Hippocampal formation (tissue), 2 donors: ENCODE measurements at places on chromosomes 7 and 10.
A peak's percentile ranks its signal among the peaks of the same experiment; 100 is the strongest.

GRCh38 chr7:15747301-15747700 lies 60.8 kb upstream of the MEOX2 start:
- DNase-seq: no peak

GRCh38 chr10:81031774-81032173 lies 494.1 kb downstream of the SH2D4B start:
- no peak for DNase-seq

GRCh38 chr7:54255242-54255641 lies 286.9 kb upstream of the VSTM2A start:
- DNase-seq: no peak

GRCh38 chr7:66768865-66769832 lies 28.6 kb downstream of the RABGEF1 start:
- DNase-seq: no peak

- DNase-seq: no peak
Observed at GRCh38 chr10:112507988-112508387, 61.0 kb downstream of the VTI1A start.

GRCh38 chr10:20288060-20288459 lies 471.8 kb downstream of the PLXDC2 start:
- DNase-seq: peak; percentile 42

GRCh38 chr10:127313996-127314700 lies 117.8 kb upstream of the INSYN2A start:
- peak; percentile 9 for DNase-seq

- DNase-seq: no peak
Observed at GRCh38 chr7:42883950-42884349, 27.9 kb downstream of the C7orf25 start.

GRCh38 chr10:133528296-133528844 lies 1.2 kb downstream of the CYP2E1 start:
- DNase-seq: no peak

DNA sequence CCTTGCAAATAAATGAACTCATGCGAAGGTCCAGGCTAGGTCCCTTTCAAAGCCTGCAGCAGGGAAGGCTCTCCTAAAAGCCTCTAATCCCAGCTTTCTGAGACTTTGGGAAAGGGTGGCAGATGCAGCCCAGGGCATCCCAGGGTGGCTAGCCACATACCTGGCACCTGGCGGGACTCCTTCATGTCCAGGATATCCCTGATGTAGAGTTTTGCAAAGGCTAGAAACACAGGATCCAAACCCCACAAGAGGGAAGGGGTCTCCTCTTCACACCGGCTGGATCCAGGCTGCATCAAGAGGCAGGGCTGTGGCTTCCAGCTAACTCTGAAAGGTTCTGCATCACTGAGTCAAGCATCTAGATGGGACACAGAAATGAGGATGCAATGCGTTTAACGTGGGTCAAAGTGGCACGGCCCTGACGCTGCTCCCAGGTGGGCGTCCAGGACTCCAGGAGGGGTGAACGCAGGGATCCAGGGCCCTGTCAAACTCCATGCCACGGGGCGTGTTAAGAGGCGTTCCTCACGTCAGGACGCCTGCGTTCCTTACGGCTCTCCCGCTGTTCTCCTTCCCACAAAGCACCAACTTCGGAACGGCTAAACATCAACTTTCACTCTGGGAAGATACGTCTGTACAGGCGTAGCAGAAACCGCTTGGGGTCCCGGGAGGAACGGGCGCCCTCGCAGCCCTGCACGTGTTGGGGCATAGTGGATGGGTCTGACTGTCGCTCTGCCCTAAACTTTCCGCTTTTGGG lies 507 bp downstream of the STN1 start:
- DNase-seq: peak; percentile 66

DNA sequence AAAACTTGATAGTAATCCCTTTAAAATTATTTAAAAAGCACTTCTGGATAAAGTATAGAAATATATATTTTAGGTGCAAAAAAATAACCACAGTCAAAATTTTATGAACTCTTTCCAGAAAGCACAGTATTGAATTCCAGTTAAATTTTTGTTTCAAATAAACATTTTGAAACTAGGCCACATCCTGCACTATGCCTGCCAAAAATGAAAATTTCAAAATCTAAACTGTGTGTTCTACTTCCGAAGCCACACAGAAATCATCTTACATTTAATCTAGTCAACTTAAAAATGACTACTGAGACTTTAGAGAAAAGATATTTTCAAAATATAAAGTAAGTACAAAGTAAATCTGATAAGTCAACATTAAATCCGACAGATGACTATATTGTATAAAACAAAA lies 50.0 kb downstream of the MAGI2 start:
- peak; percentile 28 for DNase-seq

- no peak for DNase-seq
Observed at GRCh38 chr10:118108194-118109026, 61.7 kb upstream of the RAB11FIP2 start.

DNA sequence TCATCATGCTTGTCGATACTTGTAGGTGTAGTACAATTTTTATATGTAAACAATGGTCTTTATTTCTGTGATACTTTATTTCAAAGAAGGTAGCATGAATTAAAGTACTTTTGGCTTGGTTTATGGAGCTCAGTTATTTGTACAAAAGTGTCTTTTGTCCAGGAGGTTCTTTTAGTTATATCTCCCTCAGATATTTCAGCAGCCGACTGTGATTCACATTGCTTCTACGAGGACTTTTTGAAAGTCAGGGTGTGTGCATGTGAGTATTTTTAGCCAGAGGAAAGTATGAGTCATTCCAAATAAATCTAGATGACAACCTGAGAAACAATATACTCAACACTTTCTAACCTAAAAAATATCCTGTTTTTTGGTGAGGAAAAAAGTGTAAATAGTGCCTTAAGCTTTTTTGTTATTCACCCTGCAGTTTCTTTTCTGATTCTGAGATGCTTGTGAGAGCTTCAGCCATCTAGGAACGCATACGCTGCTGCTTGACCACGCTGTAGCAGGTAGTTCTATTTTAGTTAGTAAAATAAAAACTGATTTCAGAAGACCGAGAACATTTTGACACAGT lies 595 bp upstream of the SUN1 start:
- no peak for DNase-seq

GRCh38 chr10:132306864-132307751 lies 642 bp downstream of the STK32C start:
- no peak for DNase-seq

- peak; percentile 15 for DNase-seq
Observed at GRCh38 chr7:129163875-129164544, 19.5 kb downstream of the TSPAN33 start.

GRCh38 chr7:83476511-83477050 lies 172.4 kb downstream of the SEMA3E start:
- DNase-seq: no peak

- no peak for DNase-seq
Observed at GRCh38 chr10:42809676-42810075, 27.1 kb downstream of the BMS1 start.

DNA sequence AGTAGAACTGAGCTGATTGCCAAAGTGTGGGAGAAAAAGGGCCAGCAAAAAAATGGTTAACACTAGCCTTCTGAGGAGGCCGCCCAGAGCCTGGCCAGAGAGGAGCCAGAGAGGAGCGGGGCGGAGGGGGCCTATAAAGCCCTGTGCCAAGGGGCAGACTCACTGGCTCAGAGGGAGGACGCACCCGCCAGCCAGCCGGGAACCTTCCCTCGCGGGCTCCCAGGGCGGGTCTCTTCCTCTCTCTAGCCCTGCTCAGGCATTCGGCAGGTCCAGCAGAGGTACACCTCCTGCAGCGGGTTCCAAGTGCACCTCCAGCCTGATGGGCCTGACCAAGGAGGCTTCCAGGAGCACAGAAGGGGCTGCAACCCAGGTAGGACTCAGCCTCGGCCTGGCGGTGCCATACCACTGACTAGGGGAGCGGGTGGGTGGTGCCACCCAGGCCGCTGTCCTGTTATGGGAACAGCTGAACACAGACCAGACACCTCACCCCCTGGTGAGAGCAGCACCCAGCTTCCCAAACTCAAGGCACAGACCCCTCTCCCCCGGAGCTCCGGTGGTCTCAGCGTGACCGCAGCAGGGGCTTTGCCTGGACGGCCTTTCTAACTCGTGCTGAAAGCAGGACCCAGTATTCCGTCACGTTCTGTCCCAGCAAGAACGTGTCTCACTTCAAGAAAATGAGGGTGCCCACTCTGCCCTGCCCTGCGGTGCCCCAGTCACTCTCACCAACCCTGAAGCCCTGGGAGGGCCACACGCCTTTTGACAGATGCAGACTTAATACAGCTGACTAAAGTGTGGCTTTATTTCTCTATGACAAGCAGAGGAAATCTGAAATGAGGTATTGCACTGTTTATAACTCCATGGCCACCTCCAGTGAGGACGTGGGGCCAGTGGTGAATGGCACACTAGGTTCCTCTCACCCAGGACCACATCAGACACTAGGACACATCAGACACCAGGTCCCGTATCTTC lies at the start of gene GPER1:
TSS of gene GPER1 (plus strand) at position 162 of the 969 bp plus-strand sequence. CDS start 3,616 bp downstream, outside the sequence.
- peak; percentile 29 for DNase-seq

DNA sequence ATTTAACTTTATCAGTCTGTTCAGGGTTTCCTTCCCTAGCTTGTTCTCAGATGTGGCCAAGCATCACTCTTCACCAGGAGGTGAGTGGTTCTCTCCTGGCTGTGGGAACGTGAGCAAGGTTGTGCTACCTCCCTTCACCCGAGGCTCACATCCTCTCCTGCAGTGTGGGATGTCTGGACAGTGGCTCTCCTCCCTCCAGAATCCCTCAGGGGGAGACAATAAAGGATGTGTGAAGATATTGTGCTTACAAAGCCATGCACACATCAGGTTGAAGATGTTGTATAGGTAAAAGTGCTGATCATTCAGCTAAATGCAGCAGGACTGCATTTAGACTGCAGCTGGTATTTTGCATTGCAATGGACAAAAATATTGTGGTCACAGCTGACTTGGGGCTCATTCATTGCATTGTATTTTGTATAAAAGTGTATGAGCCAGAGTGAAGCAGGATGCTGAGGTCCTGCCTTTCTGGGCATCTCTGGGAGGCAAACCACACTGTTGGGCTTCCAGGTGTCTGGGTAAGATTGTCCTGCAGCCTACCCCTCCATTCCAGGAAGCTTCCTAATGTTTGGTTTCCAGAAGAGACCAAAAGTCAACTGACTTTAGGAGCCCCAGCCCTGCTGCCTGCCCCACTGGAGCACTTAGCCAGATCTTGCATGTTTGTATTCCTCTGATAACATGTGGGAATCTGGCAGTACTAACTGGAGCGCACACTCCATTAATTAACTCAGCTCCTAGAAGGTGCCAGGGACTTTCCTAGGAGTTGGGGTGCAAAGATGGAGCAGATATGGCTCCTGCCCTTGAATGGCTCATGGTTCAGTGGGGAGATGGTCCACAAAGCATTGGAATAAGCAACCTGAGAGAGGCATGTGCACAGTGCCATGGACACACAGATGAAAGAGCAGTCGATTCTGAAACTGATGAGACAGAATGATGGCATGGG lies 292.5 kb upstream of the ZNF32 start:
- DNase-seq: no peak

DNA sequence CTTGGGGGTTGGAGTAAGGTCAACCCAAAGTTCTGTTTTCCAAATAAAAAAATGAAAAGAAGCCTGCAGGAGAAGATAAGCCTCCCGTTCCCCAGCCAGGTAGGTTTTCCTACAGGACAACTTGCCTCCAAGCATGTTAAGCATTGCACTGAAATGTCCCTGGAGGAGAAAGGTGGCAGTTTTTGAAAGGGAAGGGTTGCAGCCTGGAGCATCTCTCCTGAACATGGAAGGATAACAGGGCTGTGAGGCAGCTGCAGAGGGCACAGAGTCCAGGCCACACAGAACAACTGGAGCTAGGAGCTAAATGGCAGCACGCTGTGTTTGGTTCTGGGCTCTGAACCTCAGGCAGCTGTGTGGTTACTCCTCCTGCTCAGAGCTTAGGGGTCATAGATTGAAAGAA lies 452.9 kb downstream of the TCERG1L start:
- DNase-seq: no peak

- DNase-seq: no peak
Observed at GRCh38 chr10:119078422-119079179, 2.0 kb downstream of the EIF3A start.

DNA sequence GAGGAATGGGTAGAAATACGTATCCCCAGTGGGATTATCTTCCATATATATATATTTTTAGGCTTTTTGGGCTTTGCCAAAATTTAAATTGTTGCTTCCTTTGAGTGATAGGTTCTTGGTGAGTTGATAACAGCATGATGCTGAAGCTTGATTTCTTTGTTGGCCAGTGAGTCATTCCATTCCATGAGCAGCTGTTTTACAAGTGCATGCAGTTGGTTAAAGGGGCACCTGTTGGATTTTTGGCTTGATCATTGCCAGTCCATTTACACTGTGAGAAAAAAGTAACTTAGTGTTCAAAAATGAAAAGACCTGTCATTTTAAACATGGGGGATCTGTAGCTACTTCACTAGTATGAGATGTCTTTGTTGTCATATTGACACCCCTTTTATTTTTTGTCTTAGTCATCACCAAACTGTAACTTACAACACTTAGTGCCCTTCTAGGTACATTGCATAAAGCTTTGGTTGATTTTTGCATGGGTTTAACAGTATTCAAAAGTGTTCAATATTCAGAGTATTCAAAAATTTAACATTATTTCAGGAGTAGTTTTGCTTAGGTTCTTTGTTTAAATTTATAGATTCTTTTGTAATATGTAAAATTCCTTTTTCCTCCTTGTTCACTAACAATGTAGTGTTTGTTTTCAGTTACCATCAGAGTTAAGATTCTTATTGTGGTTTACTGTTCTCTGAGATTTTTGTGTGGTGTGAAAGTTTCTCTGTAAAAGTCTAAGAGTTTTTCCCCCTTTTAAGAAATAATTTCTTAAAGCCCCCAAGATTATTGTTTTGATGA lies 8.8 kb downstream of the AKAP9 start:
- no peak for DNase-seq

GRCh38 chr7:75055155-75055554 lies 18.4 kb downstream of the RCC1L start:
- DNase-seq: no peak

- no peak for DNase-seq
Observed at GRCh38 chr7:54995610-54996363, 23.0 kb upstream of the EGFR start.

DNA sequence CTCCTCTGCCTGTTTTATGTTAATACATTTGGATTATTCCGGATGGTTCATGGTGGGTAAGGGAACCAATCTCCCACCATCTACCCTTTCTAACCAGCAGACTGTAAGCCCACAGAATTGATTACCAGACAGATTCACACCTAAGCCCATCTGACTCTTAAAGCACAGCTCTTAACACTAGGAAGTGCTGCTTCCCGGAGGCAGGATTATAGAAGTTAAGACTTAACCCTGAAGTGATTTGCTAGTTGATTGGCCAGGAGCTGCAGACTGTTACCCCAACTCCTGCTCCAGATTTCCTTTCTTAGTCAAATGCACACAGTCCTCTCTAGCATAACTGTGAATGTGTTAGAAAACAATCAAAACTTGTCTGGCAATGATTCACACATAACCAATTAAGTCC lies 221.7 kb downstream of the CDK14 start:
- no peak for DNase-seq

DNA sequence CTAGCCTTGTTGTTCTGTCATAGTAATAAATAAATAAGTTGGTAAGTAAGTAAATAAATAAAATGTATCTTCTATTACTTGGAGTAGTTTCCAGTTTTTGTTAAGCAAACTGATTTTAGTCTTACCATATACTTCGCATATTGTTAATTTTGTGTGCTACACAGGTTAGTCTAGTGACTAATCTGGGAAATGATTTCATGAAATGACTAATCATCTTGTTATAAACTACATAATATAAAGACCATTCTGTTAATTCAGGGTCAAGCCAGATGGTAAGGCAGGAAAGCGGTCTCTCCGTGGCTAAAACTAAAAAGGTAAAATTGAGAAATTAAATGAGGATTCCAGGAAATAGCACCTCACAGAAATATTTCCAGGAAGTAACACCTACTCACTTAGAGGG lies 58.5 kb upstream of the FOXP2 start:
- DNase-seq: no peak

- DNase-seq: no peak
Observed at GRCh38 chr7:83161899-83162401, 734 bp downstream of the PCLO start.
